ENCODE measurements at places on chromosomes 7 and 10.

GRCh38 chr10:88336334-88336733 lies 246.8 kb downstream of the RNLS start:
- no peak for DNase-seq

GRCh38 chr7:153564391-153564790 lies 487.8 kb upstream of the DPP6 start:
- DNase-seq, result no peak

DNA sequence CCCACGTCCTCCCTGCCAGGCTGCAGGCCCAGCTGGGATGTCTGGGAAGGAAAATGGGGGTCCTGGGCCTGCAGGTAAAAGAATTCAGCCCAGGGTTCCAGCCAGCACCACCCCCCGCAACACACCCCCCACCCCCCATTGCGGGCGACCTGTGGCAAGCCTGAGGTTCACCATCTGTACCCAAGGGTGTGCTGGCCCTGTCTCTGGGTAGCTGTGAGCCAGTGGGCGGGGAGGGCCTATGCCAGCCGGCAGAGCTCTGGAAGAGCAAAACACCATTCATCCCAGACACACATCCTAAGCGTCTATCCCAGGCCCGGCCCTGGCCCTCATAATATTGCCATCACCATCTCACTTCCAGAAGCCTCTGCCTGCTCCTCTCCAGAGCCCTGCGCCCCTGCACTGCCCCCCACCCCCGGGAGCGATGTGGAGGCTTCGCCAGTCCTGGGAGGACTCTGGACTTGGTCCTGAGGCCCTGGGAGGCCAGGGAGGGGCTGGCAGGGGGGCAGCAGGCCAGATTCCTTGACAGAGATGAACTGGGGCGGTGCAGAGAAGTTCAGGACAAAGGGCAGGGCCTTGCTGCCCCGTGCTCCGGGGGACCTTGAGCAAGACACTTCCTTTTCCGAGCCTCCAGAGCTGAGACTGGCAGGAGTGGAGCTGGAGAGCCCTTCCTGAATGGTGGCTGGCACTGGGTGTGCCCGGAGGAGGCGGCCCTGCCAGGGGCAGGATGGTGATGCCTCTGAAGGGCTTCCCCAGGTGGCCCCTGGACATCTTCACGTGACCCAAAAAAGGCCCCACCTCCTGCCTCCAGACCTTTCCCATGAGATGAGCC lies 8.7 kb upstream of the TTYH3 start:
- no peak for DNase-seq

- no peak for DNase-seq
Observed at GRCh38 chr7:149839933-149840332, 1.8 kb downstream of the ZNF862 start.

DNA sequence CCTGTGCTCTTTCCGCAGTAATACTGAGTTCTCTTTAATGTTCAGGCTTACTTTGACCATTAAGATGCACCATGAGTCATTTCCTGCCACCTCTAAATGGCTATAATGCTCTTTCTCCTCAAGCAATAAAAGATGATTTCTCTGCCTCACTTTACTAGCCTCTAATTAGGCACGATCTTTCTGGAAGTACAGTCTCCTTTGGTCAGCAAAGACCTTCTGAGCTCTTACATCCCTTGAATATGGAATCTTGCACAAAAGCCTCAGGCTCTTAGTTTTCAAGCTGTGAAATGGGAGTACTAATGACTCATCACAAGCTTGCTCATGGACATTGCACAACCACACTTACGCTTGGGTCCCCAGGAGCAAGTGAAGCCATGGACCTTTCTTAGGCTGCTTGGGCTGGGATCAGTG lies 85.9 kb downstream of the FRMD4A start:
- peak; percentile 24 for DNase-seq

- DNase-seq, result peak; percentile 14
Observed at GRCh38 chr10:61708846-61709245, 46.1 kb downstream of the CABCOCO1 start.
